NCI-H146 (cell line): ENCODE measurements at places on chromosomes 2 and 18.
A peak's percentile ranks its signal among the peaks of the same experiment; 100 is the strongest.

GRCh38 chr2:133787207-133787606 lies 218.9 kb upstream of the NCKAP5 start:
- no peak for DNase-seq

- no peak for DNase-seq
Measured at GRCh38 chr18:51006948-51007789, 22.8 kb upstream of the SMAD4 start.

DNA sequence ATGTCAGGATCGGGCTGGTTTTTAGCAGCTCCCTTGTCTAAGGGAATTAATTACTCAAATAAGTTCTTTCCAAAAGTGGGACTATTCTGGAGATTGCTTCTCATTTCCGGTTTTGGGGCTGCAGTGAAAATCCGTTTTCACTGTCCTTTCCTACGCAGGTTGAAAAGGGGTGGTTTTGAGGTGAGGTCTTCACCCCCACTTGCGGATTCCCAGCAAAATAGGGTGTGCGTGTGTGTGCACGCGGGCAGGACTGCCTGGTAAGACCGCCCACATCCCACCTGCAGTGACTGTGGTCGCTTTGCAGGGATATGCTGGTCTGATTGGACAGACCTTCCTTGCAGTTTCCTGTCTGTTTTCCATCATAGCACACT lies 472 bp upstream of the PLEKHM3 start:
- DNase-seq = peak; percentile 45

DNA sequence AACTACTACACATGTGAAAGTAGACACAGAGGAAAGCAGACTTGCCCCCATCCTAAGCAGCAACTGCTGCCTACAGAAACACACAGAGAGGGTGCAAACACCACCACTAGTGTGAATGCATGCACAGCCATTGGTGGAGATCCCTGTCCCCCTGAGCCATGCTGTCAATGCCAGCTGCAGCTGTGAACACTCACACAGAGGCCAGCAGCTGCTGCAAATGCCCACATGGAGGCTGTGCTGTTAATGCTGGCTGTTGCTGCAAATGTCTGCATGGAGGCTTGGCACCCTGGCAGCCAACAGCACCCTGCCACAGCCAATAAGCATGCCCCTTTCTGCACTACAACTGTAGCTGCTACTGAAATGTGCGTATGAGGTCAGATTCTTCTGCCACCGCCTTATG lies 355.0 kb downstream of the LNPK start:
- DNase-seq = no peak

GRCh38 chr18:8366656-8367055 lies 242.6 kb upstream of the RAB12 start:
- DNase-seq = peak; percentile 14

DNA sequence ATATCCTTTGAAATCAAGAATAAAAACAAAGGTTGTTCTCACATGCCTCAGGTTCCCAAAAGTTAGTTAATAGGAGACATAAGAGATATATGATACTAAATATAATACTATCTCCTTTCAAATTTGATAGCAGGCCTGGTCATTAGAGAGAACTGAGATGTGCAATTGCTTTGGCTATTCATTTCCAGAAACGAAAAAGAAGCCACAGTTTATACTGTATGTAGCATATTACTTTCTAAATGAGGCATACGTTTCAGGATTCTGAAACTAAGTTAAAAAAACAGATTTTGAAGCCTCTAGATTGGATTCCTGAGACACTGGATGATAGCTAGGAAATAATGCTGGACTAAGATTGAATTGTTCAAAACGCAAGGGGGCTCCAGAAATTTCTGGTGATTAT lies 7.1 kb downstream of the PPP1R1C start:
- no peak for DNase-seq

DNA sequence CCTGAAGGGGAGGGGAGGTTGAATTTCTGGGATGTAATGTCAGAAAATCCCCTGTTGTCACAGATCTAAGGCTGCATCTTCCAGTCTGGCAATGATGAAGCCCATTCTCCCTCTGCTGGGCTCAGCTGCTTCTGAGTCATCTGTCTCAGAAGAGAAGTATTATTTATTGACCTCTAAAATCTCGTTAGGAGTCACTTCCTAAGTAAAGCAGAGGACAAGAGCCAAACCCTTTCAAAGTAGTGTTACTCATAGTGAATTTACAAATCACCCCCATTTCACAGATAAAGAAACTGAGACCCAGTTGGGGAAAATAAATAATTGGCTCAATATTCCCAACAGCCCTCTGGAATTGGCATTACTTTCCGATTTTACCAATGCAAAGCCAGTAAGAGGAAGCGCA lies 167.3 kb upstream of the SKOR2 start:
- DNase-seq = no peak

DNA sequence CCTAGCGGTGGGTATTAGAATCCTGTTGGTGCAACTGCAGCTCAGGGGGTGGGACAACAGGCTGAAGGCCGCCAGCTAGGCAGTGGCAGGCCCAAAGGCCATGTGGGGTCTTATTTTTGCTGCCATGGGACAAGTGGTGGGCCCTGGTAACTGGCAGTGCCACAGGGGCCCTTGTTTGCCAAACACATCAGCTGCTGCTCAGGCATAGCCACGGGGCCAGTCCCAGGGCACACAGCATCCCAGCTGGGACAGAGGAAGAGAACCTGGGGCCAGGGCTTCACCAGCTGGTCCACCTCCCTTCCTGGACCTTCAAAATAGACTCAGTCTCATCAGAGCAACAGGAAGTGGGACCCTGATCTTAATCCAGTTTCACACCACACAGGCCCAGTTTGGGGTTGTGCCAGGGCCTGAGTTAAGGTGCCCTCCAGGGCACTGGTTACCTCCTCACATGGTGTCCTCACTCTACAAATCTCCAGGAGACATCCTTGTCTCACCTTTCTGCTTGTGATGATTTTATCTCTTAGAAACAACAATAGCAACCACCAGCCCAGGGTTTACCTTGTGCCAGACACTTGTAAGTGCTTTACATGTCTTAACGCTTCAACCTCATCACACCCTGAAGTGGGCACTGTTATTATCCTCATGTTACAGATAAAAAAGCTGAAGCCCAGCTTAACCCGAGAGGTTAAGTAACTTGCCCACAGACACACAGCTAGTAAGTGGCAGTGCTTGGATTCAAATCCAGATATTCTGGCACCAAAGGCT lies 98.5 kb downstream of the GYPC start:
- no peak for DNase-seq

DNA sequence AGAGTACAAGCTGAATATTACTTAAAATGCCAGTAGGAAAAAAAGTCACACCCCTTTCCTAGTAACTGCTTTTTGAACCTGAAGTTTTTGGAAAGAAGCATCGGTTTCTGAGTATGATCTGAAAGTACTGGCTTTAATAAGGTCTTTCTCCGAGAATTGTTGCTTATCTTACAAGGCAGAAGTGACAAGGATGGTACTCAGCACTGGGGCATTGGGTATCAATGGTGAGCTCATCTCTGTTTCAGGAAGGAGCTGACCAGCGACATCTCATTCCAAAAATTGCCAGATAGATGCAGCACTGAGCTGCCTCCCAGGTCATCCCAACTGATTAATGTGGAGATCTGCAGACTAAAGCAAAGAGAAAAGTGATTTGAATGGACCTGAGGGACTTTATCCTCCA lies 85.4 kb downstream of the FMNL2 start:
- no peak for DNase-seq

DNA sequence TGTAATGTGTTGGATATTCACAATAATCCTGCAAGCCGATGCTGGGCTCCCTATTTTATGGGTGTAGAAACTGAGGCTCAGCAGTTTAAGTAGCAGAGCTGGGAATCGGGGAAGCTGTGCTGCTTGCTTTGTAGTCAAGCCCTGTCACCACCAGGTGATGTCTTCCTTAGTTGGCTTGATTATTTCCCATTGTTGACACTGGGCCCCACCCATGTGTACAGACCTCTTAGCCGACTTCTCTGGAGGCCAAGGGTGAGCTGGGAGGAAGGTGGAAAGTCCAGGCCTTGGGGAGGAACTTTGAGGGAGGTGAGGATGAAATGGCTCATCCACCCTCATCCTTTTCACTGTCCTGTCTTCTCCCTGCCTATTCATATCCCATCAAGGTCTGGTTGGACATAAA lies 60.0 kb downstream of the CAPN13 start:
- peak; percentile 46 for DNase-seq

DNA sequence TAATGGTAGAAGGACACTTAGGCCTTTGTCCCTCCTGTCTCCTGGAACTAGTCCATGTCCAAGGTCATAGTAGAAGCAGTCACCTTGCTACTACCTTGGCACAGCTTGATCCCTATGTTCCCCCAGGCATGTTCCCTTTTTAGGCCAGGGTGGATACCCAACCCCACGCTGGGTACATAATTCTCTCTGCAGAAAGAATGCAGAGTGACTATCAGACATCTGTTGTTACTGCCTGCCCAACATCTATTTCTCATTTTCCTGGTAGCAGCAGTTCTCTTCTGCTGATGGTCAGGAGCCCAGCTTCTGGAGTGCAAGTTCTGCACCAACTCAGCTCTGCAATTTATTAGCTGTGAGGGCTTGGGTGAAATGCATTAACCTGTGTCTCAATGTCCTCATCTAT lies 4.4 kb upstream of the METTL21A start:
- no peak for DNase-seq

- DNase-seq = peak; percentile 29
Measured at GRCh38 chr2:53787614-53788289, 908 bp downstream of the ERLEC1 start.

DNA sequence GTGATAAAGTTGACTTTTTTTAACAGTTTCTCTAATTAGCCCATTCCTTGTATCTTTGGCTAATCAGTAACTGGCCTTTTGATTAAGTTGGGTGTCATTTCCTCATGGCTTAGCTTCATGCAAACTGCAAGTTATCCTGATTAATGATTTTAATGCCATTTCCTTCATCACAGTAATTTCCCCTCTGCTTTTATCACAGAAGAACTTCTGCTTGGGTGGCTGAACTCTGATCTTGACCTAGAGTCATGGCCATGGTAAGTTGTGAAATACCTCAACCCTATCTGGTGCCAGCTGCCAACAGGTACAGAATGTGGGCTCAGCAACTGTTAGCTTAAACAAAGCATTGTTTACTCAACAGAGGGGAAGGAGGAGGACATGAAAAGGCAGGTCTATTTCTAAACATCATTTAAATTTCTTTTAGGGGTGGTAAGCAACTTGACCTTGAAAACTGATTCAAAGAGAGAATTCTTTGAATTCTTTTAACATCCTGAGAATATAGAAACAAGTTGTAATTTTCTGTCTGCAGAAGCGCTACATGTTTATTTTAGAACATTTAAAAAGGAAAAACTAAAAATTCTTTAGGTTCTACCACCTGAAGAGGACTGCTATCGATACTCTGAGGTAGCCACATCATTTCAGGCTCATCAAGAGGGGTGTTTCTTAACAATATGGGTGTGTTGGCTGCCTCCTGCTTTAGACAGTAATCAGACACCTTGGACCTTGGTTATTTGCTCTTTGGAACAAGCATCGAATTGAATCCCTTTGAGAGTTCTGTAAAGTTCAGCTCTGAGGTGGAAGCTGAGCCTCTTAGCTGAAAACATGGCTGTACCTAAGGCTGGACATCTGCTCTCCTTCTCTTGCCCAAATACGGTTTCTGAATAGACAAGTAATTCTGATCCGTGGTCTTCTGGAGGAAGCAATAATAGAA lies 39.7 kb downstream of the ANXA4 start:
- peak; percentile 69 for DNase-seq

DNA sequence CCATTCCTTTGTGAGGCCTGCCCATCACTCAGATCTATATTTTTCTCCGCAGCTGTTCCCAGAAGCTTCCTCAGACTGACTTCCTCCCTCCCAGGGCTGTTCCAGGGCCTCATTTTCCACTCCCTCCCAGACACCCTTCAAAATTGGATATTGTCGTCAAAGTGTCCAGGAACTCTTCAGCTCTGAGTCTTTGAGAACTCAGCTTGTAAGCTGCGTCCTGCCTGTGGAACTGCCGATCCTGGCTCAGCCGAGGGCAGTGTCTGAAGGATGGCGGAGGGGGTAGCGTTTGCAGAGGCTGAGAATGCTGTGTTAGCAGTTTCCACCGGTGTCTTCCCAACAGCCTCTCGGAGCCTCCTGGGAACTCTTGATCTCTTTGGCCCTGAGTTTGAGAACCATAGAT lies 27.1 kb downstream of the NCK2 start:
- no peak for DNase-seq

- DNase-seq = no peak
Measured at GRCh38 chr2:216104691-216105090, 4.5 kb upstream of the XRCC5 start.

DNA sequence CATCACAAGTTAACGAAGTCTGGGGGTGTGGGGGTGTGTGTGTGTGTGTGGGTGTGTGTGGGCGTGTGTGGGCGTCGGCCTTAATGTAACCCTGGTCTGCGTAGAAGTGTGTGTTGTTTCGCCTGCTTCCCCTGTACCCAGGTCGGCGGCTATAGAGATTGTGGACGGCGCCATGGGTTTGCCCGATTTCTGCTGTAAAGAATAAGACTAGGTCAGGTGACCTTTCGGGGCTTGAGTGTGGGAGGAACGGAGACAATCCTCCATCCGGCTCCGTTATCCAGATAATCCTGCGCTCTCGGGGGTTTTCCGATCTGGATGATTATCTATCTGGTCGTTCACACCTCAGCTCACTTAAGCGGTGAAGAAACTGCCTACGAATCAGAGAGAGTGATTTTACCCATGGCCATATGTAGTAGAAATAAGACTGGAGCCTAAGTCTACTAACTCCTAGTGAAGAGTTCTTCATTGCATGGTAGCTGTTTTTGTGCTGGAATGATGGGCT lies 543 bp downstream of the HADHB start:
- DNase-seq = peak; percentile 57
